Uterus (tissue), 4 donors: ENCODE measurements at places on chromosomes 2 and 18. TPM values are rescaled to one million over a fixed set of nuclear protein-coding genes. Genes with fewer than 3 reads are reported as not detected.

- no peak overlapping the region for H3K4me3 ChIP-seq
- no peaks in the 10 kb centered on the region for H3K4me1 ChIP-seq
These were observed 120.8 kb upstream of the GLI2 start for GRCh38 chr2:120614901-120615300.

GRCh38 chr18:23938901-23939341, 75.6 kb upstream of the TTC39C start:
- H3K36me3 ChIP-seq = no peaks in the 10 kb centered on the region
- H3K4me3 ChIP-seq = no peak overlapping the region
- no peaks in the 10 kb centered on the region for H3K27me3 ChIP-seq
- H3K4me1 ChIP-seq = no peaks in the 10 kb centered on the region

The C2orf92 gene
- 17.9 TPM for total RNA-seq

DNA sequence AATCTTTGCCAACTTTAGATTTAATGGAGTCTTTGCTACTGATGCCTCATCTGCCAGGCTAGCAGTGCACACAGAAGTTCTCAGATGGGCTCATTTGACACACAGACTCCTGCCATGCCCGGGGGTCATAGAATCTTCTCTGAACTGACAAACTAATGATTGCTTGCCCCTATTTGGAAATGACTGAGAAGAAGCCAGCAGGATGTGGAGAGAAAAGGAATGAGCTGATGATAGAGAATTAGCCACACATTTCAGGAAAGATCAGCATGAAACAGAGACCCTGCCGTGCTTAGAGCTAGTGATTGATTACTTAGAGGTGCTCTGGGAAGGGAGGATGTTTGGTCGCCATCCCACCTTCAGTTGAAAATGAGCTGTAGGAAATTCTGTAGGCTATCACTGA, 178.5 kb downstream of the TPGS2 start:
- H3K27ac ChIP-seq = no peak overlapping the region
- no peaks in the 10 kb centered on the region for H3K36me3 ChIP-seq
- no peaks in the 10 kb centered on the region for H3K4me1 ChIP-seq
- H3K4me3 ChIP-seq = no peak overlapping the region

- no peaks in the 10 kb centered on the region for H3K4me1 ChIP-seq
- no peaks in the 10 kb centered on the region for H3K36me3 ChIP-seq
- DNase-seq = no peak
- no peaks in the 10 kb centered on the region for H3K27me3 ChIP-seq
These were observed 206.4 kb upstream of the SMAD2 start for GRCh38 chr18:48136827-48137373.

The MC2R gene
- not detected for total RNA-seq

DNA sequence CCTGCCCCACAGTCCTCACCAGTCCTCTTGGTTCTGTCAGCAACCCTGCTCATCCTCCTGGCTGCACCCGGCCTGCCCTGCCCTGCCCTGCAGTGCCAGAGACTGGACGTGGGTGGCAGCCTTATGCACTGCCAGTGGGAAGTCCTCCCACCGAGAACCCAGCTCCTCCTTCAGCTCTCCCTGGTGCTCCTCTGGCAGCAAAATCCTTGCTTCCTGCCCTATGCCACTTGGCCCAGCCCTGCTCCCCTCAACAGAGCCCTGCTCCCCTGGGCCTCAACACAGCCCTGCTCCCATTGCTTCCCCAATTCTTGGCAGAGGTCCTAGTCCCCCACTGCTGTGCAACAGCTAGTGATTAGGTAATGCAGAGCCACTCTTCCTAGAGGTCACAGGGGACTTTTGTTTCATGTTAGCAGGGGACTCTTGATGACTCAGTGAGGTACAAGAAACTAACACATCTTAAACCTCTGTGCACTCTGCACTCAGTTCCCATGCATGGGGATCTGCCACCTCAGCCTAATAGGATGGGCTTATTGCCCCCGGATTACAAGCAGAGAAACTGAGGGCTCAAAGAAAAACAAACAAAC, 58.0 kb upstream of the EDAR start:
- H3K27ac ChIP-seq = no peak overlapping the region
- no peaks in the 10 kb centered on the region for H3K4me1 ChIP-seq
- no peak for DNase-seq

GRCh38 chr2:238290715-238291549, 2.5 kb upstream of the PER2 start:
- peaks cover 12% of the 10 kb centered on the region for H3K4me1 ChIP-seq
- no peak overlapping the region for H3K27ac ChIP-seq
- no peaks in the 10 kb centered on the region for H3K36me3 ChIP-seq
